ENCODE measurements at places on chromosomes 6 and 20. TPM values are rescaled to one million over a fixed set of nuclear protein-coding genes. Genes with fewer than 3 reads are reported as not detected.

- no peak for DNase-seq
Measured at GRCh38 chr6:125753218-125753936, 3.9 kb downstream of the HEY2 start.

- DNase-seq: no peak
Measured at GRCh38 chr6:165321555-165322145, 12.2 kb upstream of the C6orf118 start.

DNA sequence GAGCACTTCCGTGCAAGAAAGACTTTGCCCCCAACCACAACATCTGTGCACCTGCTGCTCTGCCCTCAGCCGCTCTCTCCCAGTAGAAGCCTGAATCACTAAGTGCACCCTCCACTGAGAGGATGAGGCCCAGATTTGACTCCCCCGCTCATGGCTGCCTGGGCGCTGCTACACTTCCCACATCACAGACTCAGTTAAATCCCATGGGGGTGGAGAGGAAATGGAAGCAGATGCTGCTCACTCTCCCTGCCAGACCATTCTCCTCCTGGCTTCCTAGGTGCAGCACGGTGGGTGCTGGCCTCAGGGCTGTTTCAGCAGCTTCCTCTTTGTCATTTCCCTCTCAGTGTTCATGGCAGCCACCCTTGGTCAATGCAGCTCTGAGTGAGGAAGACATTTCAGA, 4.8 kb downstream of the CST5 start:
- DNase-seq: no peak

The NOX3 gene
- polyA plus RNA-seq: 1.4 TPM

The SULF2 gene
- polyA plus RNA-seq: 75.3 TPM

- DNase-seq: no peak
Measured at GRCh38 chr6:36373368-36374019, 14.0 kb downstream of the ETV7 start.

The OGFRL1 gene
- polyA plus RNA-seq: 22.9 TPM

DNA sequence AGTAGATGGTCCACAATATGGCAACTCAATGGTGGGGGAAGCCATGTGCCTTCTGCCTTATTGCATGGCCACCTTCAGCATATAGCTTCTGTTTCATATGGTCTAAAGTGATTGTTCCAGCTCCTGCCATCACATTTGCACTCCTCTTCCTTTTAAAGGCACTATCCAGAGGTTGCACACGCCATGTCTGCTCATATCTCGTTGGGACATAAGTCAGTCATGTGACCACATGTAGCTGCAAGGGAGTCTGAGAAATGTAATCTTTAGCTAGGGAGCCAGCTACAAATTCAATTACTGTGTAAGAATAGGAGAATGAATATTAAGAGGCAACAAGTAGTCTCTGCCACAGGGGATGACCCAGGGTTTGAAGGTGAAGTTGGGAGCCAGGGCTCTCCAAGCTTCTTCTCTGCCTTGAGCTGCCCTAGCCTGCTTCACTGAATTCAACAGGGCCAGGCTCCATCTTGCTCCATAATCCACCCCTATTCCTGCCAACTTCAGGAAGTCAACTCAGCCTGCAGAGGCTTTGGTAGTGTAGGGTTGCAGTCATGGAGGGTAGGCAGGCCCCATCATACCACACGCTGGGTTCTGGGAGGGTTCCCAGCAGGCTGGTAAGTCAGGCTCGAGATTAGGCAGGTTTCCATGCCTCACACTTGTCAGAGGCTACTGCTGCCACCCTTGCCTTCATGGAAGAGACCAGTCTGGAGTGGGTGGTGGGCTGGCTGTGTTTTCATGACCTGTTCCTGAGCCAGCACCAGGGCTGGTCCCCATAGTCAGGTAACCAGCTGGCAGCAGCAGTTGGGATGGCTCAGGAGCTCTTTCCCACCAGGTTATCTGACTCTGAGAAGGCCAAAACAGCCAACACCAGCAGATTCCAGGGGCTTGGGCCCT, 56.7 kb upstream of the SAYSD1 start:
- DNase-seq: no peak

GRCh38 chr6:113597231-113597583, 259.9 kb upstream of the MARCKS start:
- no peak for DNase-seq

The ACTL10 gene
- 0.64 TPM for polyA plus RNA-seq

The RSPH4A gene
- 2.9 TPM for polyA plus RNA-seq

GRCh38 chr6:52976149-52976548, 18.9 kb downstream of the GSTA4 start:
- DNase-seq: no peak

DNA sequence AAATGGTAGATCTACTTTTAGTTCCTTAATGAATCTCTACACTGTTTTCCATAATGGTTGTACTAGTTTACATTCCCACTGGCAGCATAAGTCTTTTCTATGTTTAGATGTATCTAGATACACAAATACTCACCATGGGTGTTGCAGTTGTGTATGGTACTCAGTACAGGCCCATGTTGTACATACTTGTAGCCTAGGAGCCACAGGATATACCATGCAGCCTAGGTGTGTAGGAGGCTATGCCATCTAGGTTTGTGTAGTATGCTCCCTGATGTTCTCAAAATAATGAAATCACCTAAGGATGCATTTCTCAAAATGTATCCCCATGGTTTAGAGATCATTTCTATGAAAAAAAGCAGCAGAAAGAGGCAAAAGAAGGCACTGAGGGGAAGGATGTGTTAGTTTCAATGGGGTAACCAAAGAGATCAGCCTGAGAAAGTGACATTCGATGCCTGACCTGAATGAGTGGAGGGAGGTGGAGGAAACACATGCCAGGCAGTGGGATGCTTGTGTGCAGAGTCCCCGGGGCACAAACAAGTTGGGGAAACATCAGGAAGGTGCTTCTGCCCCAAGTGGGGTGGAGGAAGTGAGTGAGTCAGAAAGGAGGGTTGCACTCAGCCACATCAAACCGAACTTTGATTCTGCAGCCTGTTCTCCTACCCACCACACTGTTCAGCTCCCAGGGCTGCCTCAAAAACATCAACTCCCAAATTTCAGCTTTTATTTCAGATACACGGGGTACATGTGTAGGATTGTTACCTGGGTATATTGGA, 191.2 kb downstream of the ZNF217 start:
- DNase-seq: no peak

- no peak for DNase-seq
Measured at GRCh38 chr6:111845441-111845871, 27.8 kb downstream of the FYN start.

DNA sequence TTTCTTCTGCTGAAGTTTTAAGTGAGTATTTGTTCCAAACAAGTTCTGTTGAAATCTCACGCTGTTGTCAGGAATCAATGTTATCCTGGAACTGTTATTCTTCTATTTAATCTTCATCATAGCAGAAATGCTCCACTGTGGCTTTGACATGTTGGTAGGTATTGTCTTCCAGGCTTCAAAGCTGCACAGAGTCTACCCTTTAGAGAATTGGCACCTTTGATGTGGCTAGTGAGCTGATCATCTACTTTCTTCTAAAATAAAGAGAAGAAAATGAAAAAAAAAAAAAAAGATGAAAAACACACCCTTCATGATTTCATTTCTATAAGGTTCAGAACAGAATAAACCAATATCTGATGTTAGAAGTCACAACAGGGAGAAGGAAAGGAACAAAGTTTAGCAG, 5.8 kb upstream of the ZSCAN23 start:
- DNase-seq: no peak

DNA sequence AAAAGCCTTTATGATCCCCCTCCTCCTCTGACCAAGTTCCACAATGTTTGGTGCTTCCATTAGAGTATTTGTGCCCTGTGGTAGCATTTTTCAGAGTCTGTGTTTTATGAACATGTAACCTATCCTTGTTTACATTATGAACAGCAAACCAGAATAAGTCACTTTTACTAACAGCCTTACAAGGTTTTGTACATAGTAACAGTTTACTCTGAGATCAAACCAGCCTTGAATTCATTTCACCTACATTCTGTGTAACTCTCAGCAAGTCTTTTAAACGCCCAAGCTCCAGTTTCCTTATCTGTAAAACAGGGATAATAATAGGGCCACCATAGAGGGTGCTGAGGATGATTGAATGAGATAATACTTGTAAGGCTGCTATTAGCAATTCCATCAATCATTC, 175.0 kb downstream of the PHACTR1 start:
- DNase-seq: no peak

DNA sequence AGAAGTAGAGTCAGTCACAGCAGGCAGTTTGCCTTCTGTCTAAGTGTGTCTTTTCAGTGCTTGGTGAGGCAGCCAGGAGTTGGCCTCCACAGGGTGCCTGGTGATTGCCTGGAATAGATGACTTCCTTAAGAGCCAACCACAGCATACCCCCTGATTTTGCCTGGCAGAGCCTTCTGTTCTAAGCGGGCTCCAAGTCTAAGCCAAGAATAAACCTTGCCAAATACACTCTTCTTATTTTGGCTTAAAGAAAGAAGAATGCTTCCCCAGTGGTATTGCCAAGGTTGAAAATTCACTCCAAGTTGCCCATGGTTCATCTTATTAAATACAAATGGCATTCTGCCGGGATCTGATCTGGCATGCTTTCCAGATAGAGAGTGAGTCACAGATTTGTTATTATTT, 1424.8 kb upstream of the EYS start:
- DNase-seq: no peak

The FHL5 gene
- 0.21 TPM for polyA plus RNA-seq

DNA sequence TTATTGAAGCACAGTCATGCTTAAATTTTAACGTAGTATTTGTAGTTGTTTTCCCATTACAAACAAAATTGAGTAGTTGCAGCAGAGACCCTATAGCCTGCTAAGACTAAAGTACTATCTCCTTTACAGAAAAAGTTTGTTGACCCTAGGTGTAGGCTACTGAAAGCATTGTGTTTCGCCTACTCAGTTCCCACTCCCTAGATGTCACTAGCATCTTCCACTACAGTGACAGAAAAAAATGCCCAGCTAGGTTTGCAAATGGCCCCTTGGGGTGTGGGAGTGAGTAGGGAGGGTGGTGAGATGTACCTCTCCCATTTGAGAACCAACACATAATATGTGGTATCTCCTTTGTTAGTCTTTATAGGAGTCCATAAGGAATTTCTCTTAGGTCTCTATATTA, 34.5 kb downstream of the UBR2 start:
- DNase-seq: no peak

DNA sequence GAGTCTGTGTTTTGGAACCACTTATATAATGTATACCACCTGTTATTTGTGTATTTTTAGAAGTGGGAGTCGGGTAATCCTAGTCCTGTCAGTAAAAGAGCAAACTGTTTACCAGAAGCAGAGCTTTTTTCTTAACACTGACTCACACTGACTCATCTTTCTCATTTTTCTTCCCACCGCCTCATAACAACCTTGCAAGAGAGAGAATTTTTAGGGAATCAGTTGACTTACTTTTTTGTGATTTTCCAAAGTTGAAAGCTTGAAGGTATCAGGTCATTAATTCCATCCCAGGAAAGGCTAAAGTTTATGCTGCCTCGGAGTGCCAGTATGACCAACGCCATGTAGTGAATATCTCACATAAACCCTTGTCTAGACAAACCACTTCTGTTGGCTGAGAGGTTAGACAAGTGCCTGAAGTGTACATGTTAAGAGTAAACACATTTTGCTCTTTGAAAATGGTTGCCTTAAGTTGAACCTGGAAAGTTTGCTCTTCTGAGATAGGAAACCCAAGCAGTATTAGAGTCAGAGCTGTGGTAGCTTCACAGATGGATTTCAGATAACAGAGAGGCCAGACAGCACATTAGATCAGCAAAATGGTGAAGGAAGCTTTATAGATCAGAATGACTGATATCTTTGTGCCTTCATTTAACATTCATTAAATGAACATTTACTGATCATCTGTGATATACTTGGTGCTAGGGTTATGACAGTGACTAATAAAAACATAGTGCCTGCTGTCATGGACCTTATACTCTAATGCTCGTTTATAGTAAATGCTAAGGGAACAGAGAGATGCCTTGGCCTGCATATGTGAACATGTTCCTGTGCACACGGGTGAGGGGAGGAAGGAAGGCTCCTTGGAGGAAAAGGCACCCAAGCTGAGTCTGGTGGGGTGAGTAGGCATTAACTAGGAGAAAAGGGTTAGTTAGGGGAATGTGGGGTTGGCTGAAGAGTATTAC, 29.1 kb upstream of the PKIG start:
- no peak for DNase-seq

GRCh38 chr6:113907102-113907815, 50.1 kb downstream of the MARCKS start:
- no peak for DNase-seq

DNA sequence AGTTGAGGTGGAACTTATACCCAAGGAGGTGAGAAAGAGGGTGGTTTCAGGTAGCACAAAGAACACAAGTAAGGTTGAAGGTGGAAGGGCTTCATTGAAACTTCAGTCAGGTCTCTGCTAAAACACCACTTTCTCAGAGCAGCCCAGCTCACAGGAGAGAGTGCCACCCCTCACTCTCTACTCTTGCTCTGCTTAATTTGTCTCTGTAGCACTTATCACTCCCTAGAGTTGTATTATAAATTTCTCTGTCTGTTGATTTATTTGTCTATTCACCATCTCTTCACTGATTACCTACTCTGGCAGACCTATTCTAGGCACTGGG, 353.8 kb upstream of the CNR1 start:
- DNase-seq: no peak

GRCh38 chr6:108652375-108652774, 91.7 kb downstream of the FOXO3 start:
- DNase-seq: no peak

DNA sequence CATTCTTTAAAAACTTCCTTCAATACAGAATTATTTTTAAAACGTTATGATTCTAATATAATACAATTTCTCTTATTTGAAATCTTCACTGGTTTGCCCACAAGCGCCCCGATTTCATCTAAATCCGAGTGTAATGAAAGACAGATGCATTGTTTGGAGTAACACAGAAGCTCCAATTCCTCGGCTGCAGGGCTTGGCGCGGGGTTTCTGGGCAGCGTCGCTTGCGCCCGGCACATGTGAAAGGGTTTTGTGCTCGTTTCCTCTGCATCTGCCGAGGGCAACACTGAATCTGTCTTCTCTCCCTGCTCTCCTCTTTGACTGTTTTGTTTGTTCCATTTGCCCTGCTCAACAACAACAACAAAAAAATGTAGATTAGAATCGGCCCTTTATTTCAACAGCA, 248.6 kb upstream of the QKI start:
- DNase-seq: no peak

GRCh38 chr6:164066766-164067165, 652.2 kb downstream of the QKI start:
- no peak for DNase-seq

- no peak for DNase-seq
Measured at GRCh38 chr6:110781522-110782214, 33.6 kb downstream of the CDK19 start.

- DNase-seq: no peak
Measured at GRCh38 chr20:33791959-33792597, 19.1 kb upstream of the CHMP4B start.

DNA sequence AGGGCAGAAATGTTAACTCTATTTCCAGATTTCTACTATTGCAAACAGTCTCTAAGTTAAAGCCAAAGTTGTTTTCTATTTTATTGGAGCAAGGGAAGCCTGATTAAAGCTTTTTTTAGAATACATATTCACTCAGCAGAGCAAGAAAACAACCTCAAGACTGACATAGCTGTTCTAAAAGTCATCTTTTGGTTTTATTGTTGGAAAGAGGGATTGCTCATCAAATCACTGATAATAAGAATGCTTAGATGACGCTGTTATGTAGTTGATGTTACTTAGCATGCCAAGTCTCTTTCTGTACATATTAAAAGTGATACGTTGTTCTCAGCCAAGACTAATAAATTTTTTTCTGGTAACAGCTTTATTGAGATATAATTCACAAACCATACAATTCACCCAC, 172.6 kb upstream of the LAMA2 start:
- no peak for DNase-seq

The ADAM33 gene
- polyA plus RNA-seq: 6.5 TPM

Data from right renal pelvis (tissue), 4 donors.